ENCODE measurements at places on chromosomes 4 and X. TPM values are rescaled to one million over a fixed set of nuclear protein-coding genes. Genes with fewer than 3 reads are reported as not detected.

Gene MTM1
- 11.0 TPM for polyA plus RNA-seq

Gene SSX5
- polyA plus RNA-seq: not detected

Gene SSX4B
- not detected for polyA plus RNA-seq

Gene PAGE2B
- not detected for polyA plus RNA-seq

Gene TECRL
- polyA plus RNA-seq: 0.04 TPM

Gene CXXC4
- polyA plus RNA-seq: 16.3 TPM

Gene AFP
- 8.6 TPM for polyA plus RNA-seq

Gene NLRP2B
- polyA plus RNA-seq: not detected

Gene PPBP
- polyA plus RNA-seq: 49.8 TPM

Gene RXFP1
- 7.0 TPM for polyA plus RNA-seq

Gene PROM1
- polyA plus RNA-seq: 37.1 TPM

Gene SSX4
- polyA plus RNA-seq: not detected

Gene SPANXB1
- not detected for polyA plus RNA-seq

Gene IL2RG
- polyA plus RNA-seq: 3.1 TPM

DNA sequence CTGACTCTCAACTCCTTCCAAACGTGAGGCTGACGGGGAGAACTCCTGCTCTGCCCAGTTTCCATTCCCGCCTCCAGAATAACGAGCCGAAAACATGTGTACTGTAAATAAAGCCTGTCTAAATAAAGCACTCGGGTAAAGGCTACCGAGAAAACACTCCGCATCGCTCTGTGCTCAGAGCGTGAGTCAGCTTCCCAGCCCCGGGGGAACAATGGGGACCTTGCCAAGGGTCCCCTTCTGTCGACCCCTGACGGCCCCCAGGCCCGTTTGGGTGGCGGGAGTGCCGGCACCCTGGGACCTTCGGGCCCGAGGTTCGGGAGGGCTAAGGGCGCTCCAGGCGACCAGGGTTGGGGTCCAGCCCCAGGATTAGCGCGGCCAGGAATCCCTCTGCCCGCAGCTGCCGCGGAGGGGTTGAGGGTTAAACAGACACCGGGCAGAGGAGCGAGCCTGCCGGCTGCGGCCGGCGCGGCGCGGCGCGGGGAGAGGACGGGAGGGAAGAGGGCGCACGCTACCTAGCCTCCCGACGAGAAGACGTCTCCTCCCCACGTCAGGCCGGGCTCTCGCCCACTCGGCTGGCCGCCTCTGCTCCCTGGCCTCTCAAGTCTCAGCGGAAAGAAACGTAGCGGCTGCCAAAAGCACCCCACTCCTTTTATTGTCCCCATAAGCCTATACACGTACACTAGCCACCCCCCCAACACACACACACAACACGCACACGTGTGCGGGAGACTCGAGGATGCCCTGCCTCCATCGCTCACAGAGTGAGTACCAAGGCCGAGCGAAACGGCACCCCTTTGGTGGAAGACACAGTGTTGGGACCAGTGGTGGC lies 85.5 kb downstream of the BCOR start:
- peak; percentile 71 for DNase-seq

- no peak for DNase-seq
Observed at GRCh38 chr4:84417997-84418709, 80.9 kb downstream of the NKX6-1 start.

- no peak for DNase-seq
Observed at GRCh38 chr4:176258135-176258534, 10.9 kb downstream of the ASB5 start.

DNA sequence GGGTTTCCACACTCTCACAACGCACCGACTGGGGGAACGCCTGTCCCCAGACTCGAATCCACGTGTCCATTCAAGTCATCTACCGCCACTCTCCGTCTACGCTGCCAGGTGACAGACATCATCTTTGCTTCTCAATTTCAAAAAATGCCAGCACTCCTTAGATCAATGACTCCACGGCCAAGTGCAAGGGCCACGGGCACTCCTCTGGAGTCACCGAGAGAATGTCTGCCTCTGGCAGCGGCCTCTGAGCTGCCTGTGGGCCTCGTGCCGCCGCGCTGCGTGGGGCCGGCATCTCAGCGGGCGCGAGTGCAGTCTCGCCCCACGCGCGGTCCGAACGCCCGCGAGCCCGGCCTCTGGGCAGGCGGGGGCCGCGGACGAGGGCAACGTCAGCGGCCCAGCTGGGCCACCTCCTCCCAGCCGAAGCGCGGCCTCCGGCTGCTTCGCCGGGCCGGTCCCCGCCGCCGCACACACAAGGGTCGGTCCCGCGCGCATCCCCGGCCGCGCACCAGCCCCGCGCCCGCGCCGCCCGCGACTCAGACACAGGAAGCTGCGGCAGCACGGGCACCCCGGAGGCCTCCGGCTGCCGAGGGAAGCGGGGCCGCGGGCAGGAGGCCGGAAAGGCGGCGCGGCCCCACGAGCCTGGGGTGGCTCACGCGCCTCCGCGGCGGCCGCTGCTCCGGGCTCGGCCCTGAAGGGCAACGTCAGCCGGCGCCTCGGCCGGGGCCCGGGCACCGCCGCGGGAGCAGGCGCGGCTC lies 450 bp downstream of the ACSL1 start:
- DNase-seq: peak; percentile 90

DNA sequence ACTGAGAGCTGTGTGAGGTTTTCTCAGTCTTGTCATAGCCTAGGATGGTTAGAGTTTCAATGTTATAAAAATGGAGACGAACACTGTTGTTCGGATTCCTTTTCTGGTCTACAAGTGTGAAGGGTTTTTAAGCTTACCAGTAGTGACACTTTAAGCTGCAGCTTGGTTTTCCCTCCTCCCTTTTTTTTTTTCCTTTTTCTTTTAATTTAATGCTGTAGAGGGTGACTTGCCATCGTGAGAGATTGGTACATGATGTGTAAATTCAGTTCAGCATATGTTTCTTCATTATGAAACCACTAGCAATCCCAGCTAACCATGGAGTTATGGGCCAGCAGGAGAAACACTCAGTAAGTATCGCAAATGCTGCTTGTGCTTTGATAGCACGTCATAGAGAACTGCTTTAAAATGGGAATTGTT lies 165.0 kb downstream of the RAPGEF2 start:
- DNase-seq: no peak

DNA sequence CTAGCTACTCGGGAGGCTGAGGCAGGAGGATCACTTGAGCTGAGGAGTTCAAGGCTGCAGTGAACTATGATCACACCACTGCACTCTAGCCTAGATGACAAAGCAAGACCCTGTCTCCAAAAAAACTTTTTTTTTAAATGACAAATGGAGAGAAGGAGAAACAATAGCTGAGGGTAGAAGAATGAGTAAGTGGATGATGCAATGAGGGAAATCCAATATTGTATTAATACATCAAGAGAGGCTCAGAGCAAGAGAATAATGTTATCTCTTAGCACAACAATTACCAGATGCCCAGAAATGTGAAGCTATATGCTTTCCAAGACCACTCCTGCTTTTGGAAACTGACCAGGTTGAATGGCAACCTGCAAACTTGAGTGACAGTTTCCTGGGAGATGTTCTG lies 19.9 kb upstream of the GPR173 start:
- no peak for DNase-seq

GRCh38 chr4:37224854-37225253 lies 19.7 kb upstream of the NWD2 start:
- DNase-seq: no peak

GRCh38 chrX:16433021-16433420 lies 216.9 kb upstream of the S100G start:
- no peak for DNase-seq

DNA sequence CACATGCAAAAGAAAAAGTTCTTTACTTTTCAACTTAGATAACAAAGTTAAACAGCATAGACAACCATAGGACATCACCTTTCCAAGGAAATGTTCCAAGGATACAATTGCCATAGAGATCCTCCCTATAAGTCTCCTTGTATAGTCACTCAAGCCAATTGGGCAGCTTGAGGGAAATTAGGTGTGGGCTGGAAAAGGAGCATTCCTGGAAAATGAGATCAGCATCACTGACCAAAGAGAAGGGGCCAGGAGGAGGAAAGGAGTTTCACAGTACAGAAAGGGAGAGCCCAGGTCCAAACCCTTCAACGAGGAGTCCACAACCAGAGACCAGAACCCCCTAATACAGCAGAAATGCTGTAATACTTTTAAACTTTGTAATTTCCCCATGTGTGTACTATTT lies 91.5 kb upstream of the PPARGC1A start:
- no peak for DNase-seq

- DNase-seq: no peak
Observed at GRCh38 chr4:26178854-26179253, 142.0 kb upstream of the RBPJ start.

- DNase-seq: no peak
Observed at GRCh38 chrX:136750364-136750763, 30.4 kb downstream of the ARHGEF6 start.

- DNase-seq: no peak
Observed at GRCh38 chr4:8401665-8402064, 38.9 kb downstream of the ACOX3 start.
